ENCODE measurements at places on chromosomes 6 and 20. TPM values are rescaled to one million over a fixed set of nuclear protein-coding genes. Genes with fewer than 3 reads are reported as not detected.

- H3K27ac ChIP-seq, result peak overlapping the region; percentile 24
- peaks cover 37% of the 10 kb centered on the region for H3K36me3 ChIP-seq
- no peak for DNase-seq
These were observed 40.0 kb downstream of the RRBP1 start for GRCh38 chr20:17641993-17642392.

- no peak for DNase-seq
- no peaks in the 10 kb centered on the region for H3K4me1 ChIP-seq
- no peaks in the 10 kb centered on the region for H3K27me3 ChIP-seq
- no peak overlapping the region for H3K27ac ChIP-seq
- no peak overlapping the region for H3K4me3 ChIP-seq
These were observed 172.8 kb upstream of the SNX9 start for GRCh38 chr6:157650261-157650640.

- no peaks in the 10 kb centered on the region for H3K27me3 ChIP-seq
- H3K36me3 ChIP-seq, result no peaks in the 10 kb centered on the region
- no peak overlapping the region for H3K27ac ChIP-seq
- no peak for DNase-seq
These were observed 8.6 kb downstream of the SYNDIG1 start for GRCh38 chr20:24477831-24478547.

GRCh38 chr6:132733283-132733682 lies 19.4 kb upstream of the VNN1 start:
- DNase-seq, result no peak
- H3K27ac ChIP-seq, result peak overlapping the region; percentile 89
- no peaks in the 10 kb centered on the region for H3K27me3 ChIP-seq
- H3K36me3 ChIP-seq, result no peaks in the 10 kb centered on the region
- peak overlapping the region; percentile 21 for H3K4me3 ChIP-seq
- H3K4me1 ChIP-seq, result no peaks in the 10 kb centered on the region

The MEI4 gene
- 0.20 TPM for total RNA-seq

The C20orf144 gene
- total RNA-seq, result not detected
